Stomach (tissue), 19 donors: ENCODE measurements at places on chromosomes 13 and 19.
A peak's percentile ranks its signal among the peaks of the same experiment; 100 is the strongest.

- H3K4me3 ChIP-seq: peak overlapping the region; percentile 69
- no peaks in the 10 kb centered on the region for H3K27me3 ChIP-seq
- peaks cover 29% of the 10 kb centered on the region for H3K4me1 ChIP-seq
- DNase-seq: peak; percentile 96
These were observed 1.0 kb downstream of the HMGB1 start for GRCh38 chr13:30464496-30465342.

GRCh38 chr19:42291435-42291810, 10.5 kb upstream of the PRR19 start:
- no peak overlapping the region for H3K4me3 ChIP-seq
- DNase-seq: peak; percentile 77
- peaks cover 90% of the 10 kb centered on the region for H3K36me3 ChIP-seq
- no peaks in the 10 kb centered on the region for H3K27me3 ChIP-seq
- peak overlapping the region; percentile 21 for H3K27ac ChIP-seq

GRCh38 chr13:106523576-106523975, 11.9 kb downstream of the EFNB2 start:
- H3K36me3 ChIP-seq: no peaks in the 10 kb centered on the region
- no peak overlapping the region for H3K4me3 ChIP-seq
- no peaks in the 10 kb centered on the region for H3K27me3 ChIP-seq

- H3K27ac ChIP-seq: no peak overlapping the region
- H3K4me1 ChIP-seq: no peaks in the 10 kb centered on the region
These were observed 22.7 kb upstream of the MAB21L1 start for GRCh38 chr13:35499196-35499662.

- no peaks in the 10 kb centered on the region for H3K36me3 ChIP-seq
- H3K27me3 ChIP-seq: peaks cover 99% of the 10 kb centered on the region
- peaks cover 48% of the 10 kb centered on the region for H3K4me1 ChIP-seq
- H3K4me3 ChIP-seq: peak overlapping the region; percentile 32
These were observed 4.4 kb upstream of the ONECUT3 start for GRCh38 chr19:1748873-1749341.

GRCh38 chr13:26822146-26822545, 61.6 kb upstream of the GPR12 start:
- H3K27me3 ChIP-seq: no peaks in the 10 kb centered on the region
- H3K4me3 ChIP-seq: no peak overlapping the region
- no peaks in the 10 kb centered on the region for H3K36me3 ChIP-seq
- H3K27ac ChIP-seq: no peak overlapping the region
- no peak for DNase-seq

GRCh38 chr13:106471957-106472543, 63.4 kb downstream of the EFNB2 start:
- no peak overlapping the region for H3K4me3 ChIP-seq
- no peaks in the 10 kb centered on the region for H3K36me3 ChIP-seq
- no peaks in the 10 kb centered on the region for H3K27me3 ChIP-seq
- peak overlapping the region; percentile 40 for H3K27ac ChIP-seq
- H3K4me1 ChIP-seq: peaks cover 45% of the 10 kb centered on the region

GRCh38 chr19:12628040-12629022, 17.6 kb downstream of the ZNF791 start:
- H3K27me3 ChIP-seq: no peaks in the 10 kb centered on the region
- no peak overlapping the region for H3K4me3 ChIP-seq
- peaks cover 88% of the 10 kb centered on the region for H3K36me3 ChIP-seq
- no peak overlapping the region for H3K27ac ChIP-seq

- DNase-seq: no peak
- H3K4me1 ChIP-seq: no peaks in the 10 kb centered on the region
- H3K27ac ChIP-seq: no peak overlapping the region
- no peaks in the 10 kb centered on the region for H3K36me3 ChIP-seq
- no peaks in the 10 kb centered on the region for H3K27me3 ChIP-seq
These were observed 156.9 kb upstream of the TSHZ3 start for GRCh38 chr19:31506102-31506501.

DNA sequence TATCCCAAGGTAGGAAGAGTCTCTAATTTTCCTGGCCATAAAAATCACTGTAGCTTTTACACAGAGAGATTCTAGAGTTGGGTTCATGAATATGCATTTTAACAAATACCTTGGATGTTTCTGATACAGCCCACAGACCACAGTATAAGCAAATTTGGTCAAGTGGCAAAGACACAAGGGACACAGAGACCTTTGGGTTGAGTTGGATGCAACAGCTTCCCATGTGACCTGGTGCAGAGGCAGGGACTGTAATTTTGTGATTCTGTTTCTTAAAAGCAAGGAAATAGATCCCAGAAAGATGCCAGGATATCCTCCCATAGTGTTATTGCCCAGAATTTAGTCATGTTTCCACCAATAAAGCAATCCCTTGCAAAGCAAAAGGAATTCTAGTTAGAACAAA, 27.0 kb downstream of the FPR3 start:
- no peaks in the 10 kb centered on the region for H3K36me3 ChIP-seq
- no peak overlapping the region for H3K27ac ChIP-seq
- no peak overlapping the region for H3K4me3 ChIP-seq
- no peak for DNase-seq
- H3K27me3 ChIP-seq: no peaks in the 10 kb centered on the region
- no peaks in the 10 kb centered on the region for H3K4me1 ChIP-seq

DNA sequence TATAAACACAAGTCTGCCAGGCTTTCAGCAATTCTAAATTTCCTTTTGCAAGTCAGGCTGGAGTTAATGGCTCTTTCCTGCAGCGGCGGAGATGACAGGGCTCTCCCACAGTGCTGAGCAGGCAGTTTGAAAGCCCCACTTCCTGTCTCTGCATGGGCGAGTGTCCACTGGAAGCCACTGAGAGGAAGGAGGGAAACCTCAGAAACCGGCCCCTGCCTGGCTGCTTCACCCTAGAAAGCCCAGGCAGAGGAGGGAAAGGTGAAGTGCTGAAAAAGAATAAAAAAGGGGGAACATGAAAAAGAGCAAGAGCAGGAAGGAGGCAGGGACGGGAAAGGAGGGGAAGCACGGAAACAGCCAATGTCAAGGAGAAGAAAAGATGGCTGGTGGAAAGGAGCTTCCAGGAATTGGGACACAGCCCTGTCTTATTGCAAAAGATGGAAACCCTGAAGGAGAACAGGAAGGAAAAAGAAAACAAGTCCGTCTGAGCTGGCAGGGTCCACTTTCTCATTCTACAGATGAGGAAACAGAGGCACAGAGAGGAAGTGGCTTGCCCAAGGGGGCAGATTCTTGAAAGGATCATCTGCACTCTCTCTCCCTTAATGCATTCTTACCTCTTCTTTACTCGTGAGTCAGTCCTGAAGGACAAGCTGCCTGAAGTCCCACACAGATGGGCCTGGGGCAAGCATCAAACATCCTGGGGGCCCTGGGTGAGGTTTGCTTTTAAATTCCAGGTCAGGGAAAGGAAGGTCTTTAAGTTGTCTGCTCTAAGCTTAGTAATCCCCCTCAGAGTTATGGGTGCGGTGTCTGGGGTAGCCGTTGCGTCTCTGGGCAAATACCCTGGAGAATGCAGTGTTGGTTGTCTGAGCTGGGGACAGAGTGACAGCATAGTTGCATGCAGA, 38.8 kb upstream of the ALOX5AP start:
- no peak overlapping the region for H3K4me3 ChIP-seq
- H3K27ac ChIP-seq: no peak overlapping the region
- no peaks in the 10 kb centered on the region for H3K27me3 ChIP-seq
- no peaks in the 10 kb centered on the region for H3K36me3 ChIP-seq
- peak; percentile 68 for DNase-seq

GRCh38 chr19:15651791-15652190, 11.1 kb downstream of the CYP4F3 start:
- no peaks in the 10 kb centered on the region for H3K36me3 ChIP-seq
- H3K4me3 ChIP-seq: no peak overlapping the region
- H3K4me1 ChIP-seq: no peaks in the 10 kb centered on the region

DNA sequence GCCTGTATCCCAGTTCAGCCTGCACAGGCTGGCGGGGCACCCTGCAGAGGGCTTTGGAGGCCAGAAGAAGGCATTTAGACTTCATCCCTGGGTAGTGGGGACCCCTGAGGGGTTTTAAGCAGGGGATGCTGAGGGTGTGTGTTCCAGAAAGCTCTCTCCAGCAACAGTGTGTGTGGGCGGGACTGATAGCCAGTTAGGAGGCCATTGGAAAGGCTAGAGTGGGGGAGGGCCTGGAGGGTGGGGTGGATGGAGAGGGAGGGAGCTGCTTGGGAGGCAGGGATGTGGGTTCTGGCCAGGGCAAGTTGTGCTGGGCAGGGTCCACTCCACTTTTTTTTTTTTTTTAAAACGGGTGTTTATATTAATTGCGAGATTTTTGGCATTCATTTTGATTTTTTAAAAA, 28.3 kb downstream of the LYL1 start:
- no peak overlapping the region for H3K27ac ChIP-seq
- H3K36me3 ChIP-seq: peaks cover 61% of the 10 kb centered on the region
- peaks cover 47% of the 10 kb centered on the region for H3K4me1 ChIP-seq

GRCh38 chr13:41520660-41521630, 63.6 kb downstream of the RGCC start:
- no peak overlapping the region for H3K27ac ChIP-seq
- no peaks in the 10 kb centered on the region for H3K36me3 ChIP-seq
- no peaks in the 10 kb centered on the region for H3K4me1 ChIP-seq
- no peak for DNase-seq
- H3K4me3 ChIP-seq: no peak overlapping the region

DNA sequence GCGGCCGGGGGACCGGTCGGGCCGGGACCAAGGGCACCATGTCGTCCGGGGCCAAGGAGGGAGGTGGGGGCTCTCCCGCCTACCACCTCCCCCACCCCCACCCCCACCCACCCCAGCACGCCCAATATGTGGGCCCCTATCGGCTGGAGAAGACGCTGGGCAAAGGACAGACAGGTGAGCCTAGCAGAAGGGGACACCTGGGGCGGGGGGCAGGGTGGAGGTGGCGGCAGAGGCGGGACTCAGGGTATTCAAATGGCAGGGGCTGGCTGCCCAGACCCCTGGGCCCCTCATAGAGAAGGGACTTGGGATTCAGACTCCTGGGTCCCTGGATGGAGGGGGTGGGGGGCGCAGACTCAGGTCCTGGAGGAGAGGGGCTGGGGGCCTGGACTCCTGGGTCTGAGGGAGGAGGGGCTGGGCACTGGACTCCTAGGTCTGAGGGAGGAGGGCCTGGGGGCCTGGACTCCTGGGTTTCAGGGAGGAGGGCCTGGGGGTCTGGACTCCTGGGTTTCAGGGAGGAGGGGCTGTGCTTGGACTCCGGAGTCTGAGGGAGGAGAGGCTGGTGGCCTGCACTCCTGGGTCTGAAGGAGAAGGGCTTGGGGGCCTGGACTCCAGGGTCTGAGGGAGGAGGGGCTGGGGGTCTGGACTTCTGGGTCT, 735 bp downstream of the BRSK1 start:
- peak overlapping the region; percentile 82 for H3K27ac ChIP-seq
- H3K4me3 ChIP-seq: peak overlapping the region; percentile 42
- DNase-seq: peak; percentile 46
- H3K36me3 ChIP-seq: no peaks in the 10 kb centered on the region
